ENCODE measurements at places on chromosomes 16 and 17.

DNA sequence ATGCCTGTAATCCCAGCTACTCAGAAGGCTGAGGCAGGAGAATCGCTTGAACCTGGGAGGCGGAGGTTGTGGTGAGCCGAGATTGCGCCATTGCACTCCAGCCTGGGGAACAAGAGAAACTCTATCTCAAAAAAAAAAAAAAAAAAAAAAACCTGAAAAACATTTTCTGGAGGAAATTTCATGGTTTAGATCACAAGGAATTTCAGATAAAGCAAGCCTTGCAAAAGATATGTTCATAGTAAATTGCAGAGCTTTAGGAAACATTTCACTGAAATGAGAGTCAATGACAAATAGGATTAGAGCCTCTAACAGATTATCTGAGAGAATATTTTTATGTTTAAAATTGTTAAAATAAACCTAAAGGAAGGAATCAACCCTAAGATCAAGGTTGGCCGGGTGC lies 3.2 kb downstream of the TAF15 start:
- no peak for DNase-seq

GRCh38 chr17:17741349-17742023 lies 60.2 kb downstream of the RAI1 start:
- DNase-seq = no peak

GRCh38 chr17:62984801-62985200 lies 18.8 kb downstream of the TANC2 start:
- DNase-seq = no peak

- peak; percentile 67 for DNase-seq
These were observed 10.3 kb upstream of the MSL1 start for GRCh38 chr17:40111221-40112128.

DNA sequence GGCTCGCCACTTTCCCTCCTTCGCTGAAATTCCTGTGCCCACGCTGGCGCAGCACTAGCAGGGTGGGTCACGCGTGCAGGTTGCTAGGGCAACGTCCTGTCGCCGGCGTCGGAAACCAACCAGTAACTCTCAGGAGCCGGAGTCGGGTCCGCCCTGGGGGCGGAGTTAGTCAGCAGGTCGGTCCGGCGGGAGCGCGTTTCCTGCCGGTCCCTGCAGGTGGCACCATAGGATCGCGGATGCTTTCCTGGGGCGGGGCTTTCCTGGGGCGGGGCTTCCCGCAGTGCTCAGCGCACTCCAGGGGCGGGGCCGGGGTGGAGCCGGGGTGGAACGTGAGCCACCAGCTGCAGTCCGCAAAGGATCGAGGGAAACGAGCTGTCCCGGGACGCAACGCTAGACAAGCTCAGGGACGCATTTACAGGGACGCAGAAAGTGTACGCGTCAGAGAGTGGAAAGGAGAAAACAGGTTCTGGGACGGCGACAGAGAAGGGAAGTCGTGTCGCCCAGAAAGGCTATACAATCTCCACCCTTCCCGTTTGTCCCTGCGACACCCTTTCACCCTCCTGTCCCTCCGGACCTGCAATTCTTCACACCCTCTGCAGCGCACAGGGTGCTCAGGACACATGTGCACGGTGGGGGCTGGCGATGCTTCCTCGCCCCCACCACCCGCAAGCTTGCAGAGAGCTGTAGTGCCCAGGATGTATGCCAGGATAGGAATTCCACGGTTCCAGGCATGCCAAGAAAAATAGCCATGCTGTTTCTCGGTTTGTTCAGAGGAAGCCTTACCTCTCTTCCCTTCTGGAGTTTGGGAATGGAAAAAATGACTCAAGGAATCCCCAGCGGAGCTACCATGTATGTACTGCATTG lies 12.3 kb downstream of the COPZ2 start:
- DNase-seq = peak; percentile 98

- DNase-seq = no peak
These were observed 129.5 kb upstream of the SDK2 start for GRCh38 chr17:73773702-73774101.

GRCh38 chr17:50194140-50194933 lies 7.1 kb downstream of the COL1A1 start:
- DNase-seq = no peak

- no peak for DNase-seq
These were observed 670.1 kb upstream of the C16orf82 start for GRCh38 chr16:26396511-26397235.

DNA sequence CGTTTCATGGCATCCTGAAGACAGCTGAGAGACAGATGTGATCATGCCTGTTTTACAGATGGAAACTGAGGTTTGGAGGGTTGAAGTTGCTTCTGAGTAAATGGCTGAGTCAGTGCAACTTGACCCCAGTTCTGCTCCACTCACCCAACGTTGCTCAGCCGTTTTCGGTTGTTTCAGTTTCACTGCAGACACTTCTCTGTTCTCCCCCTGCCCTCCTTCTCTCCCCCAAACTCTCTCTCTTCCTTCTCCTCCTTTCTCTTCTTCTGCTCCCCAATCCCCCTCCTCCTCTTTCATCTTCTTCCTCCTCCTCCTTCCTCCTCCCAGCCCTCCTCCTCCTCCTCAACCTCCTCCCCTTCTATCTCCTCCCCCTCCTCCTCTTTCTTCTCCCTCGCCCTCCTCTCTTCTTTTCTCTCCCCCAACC lies 9.4 kb upstream of the CEP20 start:
- DNase-seq = no peak

DNA sequence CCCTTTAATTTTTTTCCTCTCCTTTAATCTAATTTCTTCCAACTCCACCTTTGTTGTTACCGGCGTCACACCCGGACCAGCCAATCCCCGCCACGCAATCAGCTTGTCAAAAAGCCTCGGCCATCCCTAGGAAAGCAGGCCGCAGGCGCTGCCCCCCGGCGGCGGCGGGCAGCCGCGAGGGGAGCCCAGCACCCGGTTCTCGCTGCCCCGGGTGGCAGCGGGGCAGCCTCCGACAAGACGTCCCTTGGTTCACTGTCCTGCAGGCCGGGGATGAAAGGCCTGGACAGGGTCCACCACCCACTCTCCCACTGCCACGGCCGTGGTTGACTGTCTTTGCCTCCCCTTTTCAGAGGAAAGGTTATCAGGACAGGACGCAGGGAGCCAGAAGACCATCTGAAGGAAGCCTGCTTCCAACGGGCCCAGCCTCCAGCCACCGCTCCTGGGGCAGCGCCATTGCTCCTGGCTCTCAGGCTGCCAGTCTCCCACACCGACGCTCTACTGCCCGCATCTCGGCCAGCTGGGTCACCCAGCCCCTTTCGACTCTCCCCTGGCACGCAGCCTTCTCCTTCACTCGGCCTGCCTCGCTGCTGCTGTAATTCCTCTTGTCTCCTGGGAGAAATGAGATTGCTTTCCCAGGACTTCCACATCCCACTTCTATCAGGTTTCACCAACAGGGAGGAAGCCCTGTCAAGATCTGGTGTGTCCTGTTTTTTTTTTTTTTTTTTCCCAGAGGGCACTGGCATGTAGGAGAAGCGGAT lies 2.8 kb upstream of the UBTF start:
- DNase-seq = peak; percentile 43

DNA sequence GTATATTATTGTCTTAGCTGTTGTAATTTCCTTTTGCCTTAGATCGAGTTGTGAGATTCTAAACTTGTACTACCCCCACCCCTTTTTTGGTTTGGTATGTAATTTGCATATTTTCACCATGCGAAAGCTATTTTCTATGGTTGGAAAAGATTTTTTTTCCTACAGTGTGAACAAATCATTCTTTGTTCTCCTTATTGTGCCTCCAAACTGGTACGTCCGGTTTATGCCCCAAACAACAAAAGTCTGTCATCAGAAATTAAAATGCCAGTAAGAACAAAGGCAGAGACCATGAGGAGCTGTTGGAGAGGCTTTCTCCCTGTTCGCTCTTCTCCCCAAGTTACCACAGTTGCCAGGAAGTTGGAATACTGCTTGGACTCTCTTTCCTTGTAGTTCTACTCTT lies 66.1 kb downstream of the BCAS3 start:
- DNase-seq = no peak

DNA sequence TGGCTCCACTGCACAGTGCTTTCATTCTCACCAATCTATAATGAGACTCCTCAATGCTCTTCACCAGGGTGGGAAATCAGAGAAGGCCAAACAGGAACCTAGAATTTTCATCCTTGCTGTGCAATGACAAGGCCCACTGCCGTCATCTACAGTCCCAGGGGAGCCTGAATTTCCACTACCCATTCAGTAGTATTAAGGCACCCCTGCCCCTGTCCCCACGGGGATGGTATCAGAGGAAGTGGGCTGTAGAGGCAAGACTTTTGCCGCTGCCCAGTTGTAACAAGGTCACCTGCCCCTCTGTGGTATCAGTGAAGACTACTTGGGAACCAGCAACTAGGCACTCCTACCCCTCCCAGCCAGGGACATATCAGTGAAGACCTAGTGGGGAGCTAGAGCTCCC lies 104.5 kb downstream of the C16orf78 start:
- DNase-seq = no peak

DNA sequence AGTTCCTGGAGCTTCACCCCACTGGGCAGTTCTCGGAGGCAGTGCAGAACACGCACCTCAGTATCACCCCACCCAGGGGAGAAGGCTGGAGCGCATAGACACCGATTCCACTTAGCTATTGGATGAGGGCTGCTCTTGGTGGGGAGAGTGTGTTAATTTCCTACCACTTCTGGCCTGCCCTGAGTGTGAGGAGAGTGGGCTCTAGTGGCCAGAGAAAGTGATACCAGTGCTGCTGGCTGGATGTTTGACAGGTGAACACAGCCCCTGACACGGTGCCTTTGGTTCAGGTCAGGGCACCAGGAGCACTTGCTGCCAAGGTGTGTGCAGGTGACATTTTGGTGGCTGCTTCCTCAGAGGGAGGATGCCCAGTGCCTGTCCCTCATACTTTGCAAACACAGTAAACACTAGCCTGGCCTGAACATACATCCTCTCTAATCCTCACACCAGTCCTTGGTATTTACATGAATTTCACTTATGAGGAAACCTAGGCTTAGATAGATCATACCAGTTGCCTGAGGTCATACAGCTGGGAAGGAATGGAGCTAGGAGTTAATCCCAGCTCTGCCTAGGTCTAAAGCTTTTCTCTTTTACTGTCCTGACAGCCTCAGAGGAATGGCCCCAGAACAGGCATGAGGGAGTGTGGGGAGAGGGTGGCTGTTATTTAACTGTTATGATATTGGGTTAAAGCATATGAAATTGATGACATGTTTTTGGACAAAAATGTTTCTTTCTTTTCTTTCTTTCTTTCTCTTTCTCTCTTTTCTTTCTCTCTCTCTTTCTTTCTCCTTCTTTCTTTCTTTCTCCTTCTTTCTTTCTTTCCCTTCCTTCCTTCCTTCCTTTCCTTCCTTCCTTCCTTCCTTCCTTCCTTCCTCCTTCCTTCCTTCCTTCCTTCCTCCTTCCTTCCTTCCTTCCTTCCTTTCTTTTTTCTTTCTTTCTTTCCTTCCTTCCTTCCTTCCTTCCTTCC lies 21.0 kb upstream of the ITGAX start:
- no peak for DNase-seq

- DNase-seq = no peak
These were observed 27.5 kb downstream of the MPP2 start for GRCh38 chr17:43879723-43880419.

DNA sequence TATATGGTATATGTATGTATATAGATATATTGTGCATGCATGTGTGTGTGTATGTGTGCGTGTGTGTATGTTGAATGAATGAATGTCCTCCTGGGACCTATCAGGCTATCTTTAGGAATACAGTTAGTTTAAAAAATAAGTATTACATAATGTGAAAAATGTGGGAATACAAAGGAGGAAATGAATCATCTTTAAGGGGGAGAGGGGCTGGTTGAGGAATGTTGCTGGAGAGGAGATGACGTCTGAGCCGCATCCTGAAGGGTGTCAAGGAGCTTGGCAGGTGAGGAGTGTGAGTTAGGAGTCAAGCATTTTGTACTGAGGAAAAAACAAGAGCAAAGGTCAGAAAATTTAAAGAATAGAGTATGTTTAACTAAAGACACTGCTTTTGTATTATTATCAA lies 62.4 kb upstream of the NLK start:
- no peak for DNase-seq

DNA sequence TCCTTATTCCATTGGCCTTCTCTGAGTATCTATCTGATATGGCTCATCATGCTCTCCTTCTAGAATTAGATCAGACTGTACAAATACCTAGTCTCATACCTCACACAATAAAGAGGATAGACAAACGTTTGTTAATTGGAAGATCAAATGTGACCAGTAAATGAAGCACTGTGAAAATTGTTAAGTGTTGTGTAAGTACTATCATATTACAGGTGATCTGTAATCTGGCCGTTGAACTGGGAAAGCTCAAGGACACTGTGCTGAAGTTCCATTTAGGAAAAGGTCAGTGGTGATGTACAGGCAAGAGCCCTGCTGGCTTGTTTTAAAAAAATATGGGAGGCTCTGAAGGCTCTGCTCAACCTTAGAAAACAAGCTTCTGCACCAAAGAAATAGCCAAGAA lies 38.5 kb upstream of the CORO6 start:
- DNase-seq = no peak
